Esophagus squamous epithelium (tissue), 5 donors: ENCODE measurements at places on chromosomes 2 and 18. TPM values are rescaled to one million over a fixed set of nuclear protein-coding genes. Genes with fewer than 3 reads are reported as not detected.

The ALK gene
- total RNA-seq = not detected

- H3K27ac ChIP-seq = no peak overlapping the region
- H3K4me3 ChIP-seq = no peak overlapping the region
- H3K36me3 ChIP-seq = no peaks in the 10 kb centered on the region
- peaks cover 13% of the 10 kb centered on the region for H3K4me1 ChIP-seq
These were observed 37.6 kb downstream of the GLI2 start for GRCh38 chr2:120773186-120773800.

DNA sequence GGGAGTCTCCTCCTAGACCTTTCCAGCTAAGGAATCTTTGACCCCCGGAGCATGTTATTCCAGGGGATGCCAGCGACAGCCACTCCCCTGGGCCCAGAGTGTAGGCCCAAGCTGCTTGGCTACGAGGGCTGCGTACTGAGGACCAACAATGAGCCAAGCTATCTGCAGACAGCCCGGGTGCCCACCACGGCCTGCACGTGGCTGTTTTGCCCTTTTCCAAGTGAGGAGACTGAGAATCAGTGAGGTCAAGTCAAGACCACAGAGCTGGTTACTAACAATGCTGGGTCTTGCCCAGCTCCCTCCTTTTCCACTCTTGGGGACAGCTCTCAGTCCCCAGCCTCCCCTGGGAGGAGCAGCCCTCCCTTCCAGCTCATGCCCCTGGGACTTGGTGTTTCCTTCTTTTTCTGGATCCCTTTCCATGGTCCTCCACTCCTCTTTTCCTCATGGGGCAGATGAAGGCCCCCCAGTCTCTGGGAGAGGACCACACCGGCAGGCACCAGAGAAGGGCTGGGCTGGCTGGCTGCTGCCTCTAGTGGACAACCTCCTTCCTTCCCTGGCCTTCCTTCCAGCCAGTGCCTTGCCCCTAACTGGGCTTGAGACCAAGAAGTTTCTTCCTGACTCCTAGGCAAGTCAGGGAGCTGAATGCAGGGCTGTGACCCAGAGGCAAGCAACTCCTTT is 550 bp upstream of the MALL start:
- H3K27ac ChIP-seq = peak overlapping the region; percentile 97
- peak overlapping the region; percentile 71 for H3K4me3 ChIP-seq
- peaks cover 61% of the 10 kb centered on the region for H3K4me1 ChIP-seq

DNA sequence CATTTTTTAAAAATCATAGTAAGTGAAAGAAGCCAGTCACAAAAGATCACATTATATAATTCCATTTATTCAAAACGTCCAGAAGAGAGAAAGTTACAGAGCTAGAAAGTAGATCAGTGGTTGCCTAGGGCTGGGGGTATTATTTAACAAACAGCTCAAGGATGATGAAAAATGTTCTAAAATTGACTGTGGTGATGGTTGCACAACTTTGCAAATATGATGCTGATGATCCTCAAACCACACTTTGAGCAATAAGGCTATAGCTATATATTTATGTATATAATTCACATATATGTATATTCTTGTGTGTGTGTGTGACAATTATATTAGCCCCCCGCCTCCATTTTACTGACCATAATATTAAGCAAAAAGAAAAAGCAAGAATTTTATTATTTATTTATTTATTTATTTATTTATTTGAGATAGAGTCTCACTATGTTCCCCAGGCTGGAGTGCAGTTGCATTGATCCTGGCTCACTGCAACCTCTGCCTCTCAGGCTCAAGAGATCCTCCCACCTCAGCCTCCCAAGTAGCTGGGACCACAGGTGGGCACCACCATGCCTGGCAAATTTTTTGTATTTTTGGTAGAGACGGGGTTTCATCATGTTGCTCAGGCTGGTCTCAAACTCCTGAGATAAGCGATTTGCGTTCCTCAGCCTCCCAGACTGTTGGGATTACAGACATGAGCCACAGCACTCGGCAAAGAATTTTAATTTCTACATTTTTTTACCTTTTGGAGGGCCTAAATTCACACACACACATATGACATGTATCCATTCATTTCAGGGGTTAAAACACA is 1.9 kb downstream of the WDR12 start:
- no peak overlapping the region for H3K27ac ChIP-seq
- no peaks in the 10 kb centered on the region for H3K36me3 ChIP-seq
